ENCODE measurements at places on chromosomes 3 and 15. TPM values are rescaled to one million over a fixed set of nuclear protein-coding genes. Genes with fewer than 3 reads are reported as not detected.

Gene DPPA2
- total RNA-seq = not detected

Gene SH2D7
- total RNA-seq = not detected

Gene RTP2
- total RNA-seq = not detected

Gene OR5K2
- total RNA-seq = not detected

Gene DGKG
- 2.6 TPM for total RNA-seq

- DNase-seq = peak; percentile 55
Measured at GRCh38 chr15:70093481-70094319, 4.0 kb downstream of the TLE3 start.

DNA sequence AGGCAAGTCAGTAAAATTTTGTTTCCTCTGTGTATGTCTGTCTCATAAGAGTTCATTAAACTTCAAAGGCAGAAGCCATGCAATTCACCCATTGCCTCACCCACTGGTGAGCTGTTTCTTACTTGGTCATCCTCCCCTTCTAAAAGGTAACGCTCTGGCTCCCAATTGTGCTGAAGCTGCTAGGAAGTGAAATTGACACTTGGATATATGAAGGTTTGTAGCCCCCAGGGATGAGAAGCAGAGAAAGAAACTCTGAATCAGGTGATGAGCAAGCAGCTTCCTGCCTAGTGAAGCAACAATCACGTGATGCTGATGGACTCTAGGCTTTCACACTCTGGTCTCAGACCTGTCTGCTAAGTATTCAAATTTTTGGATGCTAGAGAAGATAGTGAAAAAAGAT is 70.7 kb downstream of the CD200R1L start:
- DNase-seq = peak; percentile 19

GRCh38 chr3:100796556-100796955 is 87.3 kb downstream of the TFG start:
- no peak for DNase-seq

- DNase-seq = no peak
Measured at GRCh38 chr3:178083906-178084866, 452.1 kb upstream of the KCNMB2 start.

DNA sequence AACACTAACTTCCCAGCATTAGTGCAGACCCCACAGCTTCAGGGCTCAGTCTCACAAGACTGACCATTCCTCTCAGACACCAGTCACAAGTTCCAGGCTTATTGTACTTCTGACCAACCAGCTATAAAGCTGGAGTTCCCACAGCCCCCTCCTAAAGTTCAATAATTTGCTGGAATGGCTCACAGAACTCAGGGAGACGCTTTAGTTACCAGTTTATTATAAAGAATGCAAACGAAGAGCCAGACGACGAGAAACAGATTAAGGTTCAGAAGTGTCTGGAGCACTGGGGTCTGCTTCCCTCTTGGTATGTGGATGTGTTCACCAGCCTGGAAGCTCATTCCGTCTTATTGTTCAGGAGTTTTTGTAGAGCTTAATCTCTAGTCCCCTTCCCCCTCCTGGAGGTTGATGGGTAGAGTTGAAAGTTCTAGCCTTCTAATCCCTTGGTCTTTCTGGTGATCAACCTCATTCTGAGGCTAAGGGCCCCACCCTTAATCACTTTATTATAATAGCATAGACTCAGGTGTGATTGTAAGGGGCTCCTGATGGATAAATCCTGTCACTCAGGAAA is 4.8 kb upstream of the CSRNP1 start:
- no peak for DNase-seq

GRCh38 chr3:160398820-160399124 is 253 bp downstream of the IFT80 start:
- no peak for DNase-seq

DNA sequence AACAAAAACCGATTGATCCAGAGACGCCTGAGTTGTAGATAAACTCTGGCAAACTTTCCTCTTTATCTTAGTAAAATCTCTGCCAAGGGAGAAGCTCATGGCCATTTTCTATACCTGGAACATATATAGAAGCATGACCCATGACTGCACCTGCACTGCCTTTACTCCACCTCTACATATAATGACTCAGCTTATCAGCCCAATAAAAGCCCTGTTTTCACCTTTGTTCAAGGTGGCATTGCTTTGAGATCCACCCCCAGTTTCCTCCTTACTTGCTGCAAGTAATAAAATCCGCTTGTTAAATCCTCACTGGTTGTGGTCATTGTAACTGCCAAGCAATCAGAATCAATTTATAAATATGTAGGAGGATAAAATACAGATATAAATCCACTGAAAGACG is 1280.4 kb downstream of the NSUN3 start:
- DNase-seq = no peak

DNA sequence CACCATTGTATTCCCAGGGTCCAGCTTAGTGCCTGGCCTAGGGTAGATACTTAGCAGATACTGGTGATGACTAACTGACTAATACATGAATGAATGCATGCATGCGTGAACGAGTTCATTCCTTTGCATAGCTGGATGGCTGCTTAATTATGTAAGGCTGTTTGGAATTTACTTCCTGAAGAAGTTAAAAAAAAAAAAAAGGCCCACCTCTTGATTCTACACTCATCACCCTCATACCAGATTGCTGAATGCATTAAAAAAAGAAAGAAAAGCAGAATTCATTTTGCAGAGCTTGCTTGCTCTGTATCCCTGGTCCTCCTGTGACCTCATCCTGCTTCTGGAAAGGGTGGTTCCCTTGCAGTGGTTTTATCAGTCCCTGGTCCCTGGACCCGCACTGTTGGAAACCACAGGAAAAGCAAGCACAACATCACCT is 277.6 kb upstream of the CFAP20DC start:
- DNase-seq = peak; percentile 70

DNA sequence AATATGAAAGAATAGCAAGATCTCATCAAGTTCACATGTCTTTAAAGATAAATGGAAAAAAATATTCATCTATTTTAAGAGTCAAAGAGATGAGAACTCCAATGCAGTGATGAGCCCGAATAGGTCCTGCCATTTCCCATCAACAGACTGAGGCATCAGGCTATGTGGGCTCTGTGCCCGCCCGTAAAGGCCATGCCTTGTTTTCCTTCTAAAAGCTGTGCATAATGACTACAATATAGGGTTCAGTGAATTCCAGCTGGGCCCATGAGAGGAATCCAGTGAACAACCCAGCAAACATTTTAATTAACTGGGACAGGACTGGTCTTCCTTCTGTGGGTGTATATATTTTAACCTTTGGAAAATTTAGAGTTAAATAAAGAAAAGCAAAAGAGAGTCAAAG is 44.6 kb downstream of the RASGRP1 start:
- no peak for DNase-seq

Data from MG63 (cell line).